HFFc6 (cell line): ENCODE measurements at places on chromosomes 4 and X. TPM values are rescaled to one million over a fixed set of nuclear protein-coding genes. Genes with fewer than 3 reads are reported as not detected.

SCFD2 gene
- total RNA-seq = 35.2 to 44.1 TPM (median 43.3 TPM) in 3 replicates

BTK gene
- total RNA-seq = not detected in 3 replicates

GRCh38 chrX:50747471-50747900 is 66.5 kb downstream of the SHROOM4 start:
- no peak for DNase-seq

GRCh38 chr4:112901962-112902411 is 147.5 kb upstream of the ANK2 start:
- no peak for DNase-seq

DNA sequence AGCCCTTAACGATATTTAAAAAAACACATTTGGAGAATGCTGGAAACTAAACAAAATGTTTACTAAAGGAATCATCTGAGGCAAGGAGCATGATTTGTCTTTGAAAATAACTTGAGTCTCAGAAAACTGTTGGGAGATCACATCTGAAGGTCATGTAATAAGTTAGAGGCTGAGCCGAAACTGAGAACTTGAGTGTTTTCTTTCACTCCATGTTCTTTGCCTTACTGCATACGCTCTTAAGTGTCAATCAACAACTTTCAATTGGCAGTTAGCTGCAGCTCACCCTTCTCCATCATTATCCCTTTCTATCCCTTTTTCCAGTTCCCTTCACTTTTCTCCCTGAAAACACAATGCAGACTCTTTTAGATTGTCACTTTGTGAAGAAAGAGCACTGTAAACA is 216.2 kb downstream of the ADGRA3 start:
- DNase-seq = no peak

DNA sequence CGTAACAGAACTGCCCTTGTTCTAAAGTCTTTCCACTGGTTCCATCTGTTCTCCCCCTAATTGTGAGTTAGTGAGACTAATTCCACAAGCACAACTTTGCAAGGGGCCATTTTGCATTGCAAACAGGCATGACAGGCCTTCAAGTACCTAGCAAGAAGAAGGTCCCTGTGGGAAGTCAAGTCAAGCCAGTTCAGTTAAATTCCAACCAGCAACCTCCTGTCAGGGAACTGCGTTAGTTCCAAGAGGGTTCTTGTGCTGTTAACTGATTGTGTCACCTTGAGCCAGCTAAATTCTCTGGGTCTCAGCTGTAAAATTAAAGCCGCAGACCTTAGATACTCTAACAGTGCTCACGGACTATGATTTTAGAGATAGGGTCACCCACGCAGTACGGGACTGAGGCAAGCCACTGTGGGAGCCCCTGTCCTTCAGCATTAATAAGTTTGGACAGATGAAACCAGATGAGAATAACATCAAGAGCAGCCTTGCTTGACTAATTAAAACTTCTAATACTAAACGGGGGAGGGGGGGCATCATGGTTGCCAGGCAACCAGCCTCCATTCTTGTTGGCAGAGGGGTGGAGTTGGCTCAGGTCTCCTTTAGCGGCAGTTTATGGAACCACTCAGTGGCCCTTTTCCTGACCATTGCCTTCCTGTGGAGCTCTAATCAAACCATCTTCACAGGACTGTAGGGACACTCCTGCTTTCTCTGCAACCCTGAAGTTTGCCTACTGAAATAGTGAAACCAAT is 24.1 kb upstream of the TMEM150C start:
- no peak for DNase-seq

DNA sequence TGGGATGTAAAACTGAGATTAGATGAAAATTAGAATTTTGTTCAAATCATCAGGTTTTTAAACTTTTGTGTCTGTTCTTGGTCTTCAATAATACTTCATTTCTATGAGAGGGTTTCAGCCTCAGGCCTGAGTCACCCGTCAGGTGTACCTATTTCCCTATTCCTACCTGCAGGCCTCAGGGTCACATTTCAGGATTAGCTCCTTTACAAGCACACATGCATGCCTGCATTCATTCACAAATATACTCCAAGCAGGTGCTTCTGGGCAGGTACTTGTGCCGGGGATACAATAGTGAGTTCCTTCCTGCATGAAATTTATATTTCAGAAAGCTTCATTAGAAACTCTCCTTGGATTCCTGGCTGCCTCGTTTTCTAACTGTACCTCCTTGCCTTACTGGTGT is 114.9 kb downstream of the SHISA3 start:
- no peak for DNase-seq
